ENCODE measurements at places on chromosomes 5 and 9. TPM values are rescaled to one million over a fixed set of nuclear protein-coding genes. Genes with fewer than 3 reads are reported as not detected.

DNA sequence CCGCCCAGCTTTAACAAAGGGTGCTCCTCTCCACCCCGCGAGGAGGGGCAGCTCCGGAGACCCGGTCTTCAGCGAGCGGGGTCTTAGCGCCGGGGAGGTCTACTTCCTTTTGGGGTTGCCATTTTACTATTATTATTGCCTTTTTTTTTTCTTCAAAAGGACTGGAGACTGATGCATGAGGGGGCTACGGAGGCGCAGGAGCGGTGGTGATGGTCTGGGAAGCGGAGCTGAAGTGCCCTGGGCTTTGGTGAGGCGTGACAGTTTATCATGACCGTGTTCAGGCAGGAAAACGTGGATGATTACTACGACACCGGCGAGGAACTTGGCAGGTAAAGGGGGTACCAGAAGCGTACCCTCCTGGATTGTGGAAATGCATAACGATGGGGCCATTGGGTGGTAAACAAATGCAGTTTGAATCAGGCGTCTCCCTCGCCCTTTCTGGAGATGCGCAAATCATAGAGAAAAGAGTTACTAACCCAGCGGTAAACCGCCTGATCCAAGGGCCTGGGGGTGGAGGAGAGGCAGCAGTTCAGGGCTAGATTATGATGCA lies 1.2 kb downstream of the DAPK1 start:
- no peak for DNase-seq

DNA sequence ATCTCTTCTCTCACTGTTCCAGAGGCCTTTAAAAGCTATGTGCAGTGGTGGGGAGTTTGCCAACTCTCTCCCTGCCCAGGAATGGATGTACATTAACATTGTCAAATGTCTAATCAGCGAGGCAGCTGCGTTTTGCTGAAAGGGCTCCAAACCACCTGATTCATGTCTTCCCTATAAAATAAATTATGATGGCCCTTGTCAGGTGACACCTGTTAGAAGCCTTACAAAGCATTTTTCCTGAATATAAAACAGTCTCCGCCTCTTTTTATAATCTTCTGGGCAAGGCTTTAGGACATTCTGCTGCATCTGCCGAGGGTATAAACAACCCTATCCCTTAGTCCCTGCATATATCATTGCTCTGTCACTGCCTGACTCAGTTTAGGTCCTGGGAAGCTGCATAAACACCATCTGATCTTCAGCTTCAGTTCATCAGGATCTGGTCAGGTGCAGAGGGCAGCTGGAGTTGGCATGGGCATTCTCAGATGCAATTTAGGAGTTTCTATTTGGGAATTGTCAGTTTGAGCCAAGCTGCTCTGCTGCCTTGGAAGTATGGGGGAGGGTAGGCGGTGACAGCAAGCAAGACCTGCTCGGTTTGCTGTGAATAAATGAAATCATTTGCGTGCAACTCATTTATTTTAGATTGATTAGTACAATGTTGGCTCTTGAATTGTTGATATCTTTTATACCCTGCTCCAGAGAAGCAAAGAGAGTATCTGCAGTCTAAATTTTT lies 103.5 kb downstream of the ACER2 start:
- no peak for DNase-seq

DNA sequence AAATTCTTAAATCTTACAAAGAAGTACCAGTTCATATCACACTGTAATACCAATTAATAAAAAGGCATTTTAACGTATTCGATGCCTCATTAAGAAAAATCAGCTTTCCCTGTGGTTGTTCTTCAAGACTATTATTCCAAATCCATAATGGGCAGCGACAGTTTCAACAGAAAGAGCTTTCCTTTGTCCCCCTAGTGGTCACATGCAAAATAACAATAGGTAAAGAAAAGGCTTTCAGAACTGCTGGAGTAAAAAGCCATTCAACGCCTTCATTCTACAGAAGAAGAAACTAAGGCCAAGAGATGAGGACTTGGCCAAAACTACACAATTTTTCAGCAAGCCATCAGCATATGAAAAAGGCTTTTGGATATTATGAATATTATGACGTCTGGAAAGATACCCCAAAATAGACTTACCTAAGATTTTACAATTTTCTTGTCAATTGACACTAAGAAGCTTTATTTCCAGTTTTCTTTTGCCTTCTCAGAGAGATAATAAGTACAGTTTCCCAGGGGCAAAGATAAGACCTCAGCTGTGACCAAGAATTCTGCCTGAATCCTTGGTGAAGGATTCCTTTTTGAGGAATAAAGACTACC lies 6.7 kb upstream of the CDH6 start:
- DNase-seq: no peak

ARL15 gene
- 74.4 TPM for total RNA-seq

DNA sequence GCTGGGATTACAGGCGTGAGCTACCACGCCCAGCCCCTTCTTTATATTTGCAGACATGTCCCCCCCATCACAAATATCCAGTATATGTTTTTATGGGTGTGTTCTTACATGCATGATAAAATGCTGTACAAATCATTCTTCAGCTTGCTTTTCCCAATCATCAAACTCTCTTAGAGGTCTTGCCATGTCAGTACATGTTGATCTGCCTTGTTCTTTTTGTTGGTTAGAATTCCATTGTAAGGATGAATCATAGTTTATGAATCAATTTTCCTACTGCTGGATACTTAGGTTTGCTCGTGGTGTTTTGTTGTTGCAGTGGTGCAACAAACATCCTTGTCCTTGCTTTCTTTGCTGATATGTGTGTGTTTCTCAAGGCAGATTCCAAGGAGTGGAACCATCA lies 79.9 kb upstream of the NEURL1B start:
- DNase-seq: no peak

DNA sequence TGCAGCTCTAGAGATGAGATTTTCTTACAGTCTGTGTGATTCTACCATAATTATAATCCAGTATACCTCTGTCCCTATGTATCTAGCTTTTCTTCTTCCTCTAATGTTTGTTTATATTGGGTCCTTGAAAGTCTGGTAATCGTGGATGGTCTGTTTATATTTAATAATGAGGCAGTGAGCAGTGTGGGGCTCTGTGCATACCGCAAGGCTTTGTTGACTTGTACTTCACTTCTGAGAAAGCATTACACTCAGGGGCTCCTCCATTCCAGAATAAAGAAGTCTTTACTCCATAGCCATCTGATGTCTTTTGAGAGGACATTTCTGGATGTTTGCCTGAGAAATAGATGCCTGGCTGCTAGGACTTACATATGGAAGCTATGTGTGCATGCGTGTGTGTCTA lies 4.5 kb upstream of the MPDZ start:
- DNase-seq: no peak

DNA sequence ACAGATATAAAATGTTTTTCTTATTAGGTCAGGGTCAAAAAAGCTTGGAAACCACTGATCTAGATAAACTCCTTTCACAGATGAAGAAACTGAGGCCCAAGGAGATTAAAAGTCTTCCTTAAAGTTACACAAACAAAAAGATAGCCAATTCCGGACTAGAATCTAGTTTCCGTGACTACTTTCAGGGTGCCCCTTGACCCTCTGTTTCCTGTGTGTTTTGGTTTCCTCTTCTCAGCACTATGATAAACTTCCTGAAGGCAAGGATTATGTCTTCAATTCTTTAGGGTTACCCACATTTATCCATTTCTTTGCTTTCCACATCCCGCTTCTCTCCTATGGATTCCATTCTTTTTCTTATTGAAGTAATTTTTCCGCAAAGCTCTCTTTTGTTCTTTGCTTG lies 83.1 kb downstream of the ADAMTS12 start:
- no peak for DNase-seq

DNA sequence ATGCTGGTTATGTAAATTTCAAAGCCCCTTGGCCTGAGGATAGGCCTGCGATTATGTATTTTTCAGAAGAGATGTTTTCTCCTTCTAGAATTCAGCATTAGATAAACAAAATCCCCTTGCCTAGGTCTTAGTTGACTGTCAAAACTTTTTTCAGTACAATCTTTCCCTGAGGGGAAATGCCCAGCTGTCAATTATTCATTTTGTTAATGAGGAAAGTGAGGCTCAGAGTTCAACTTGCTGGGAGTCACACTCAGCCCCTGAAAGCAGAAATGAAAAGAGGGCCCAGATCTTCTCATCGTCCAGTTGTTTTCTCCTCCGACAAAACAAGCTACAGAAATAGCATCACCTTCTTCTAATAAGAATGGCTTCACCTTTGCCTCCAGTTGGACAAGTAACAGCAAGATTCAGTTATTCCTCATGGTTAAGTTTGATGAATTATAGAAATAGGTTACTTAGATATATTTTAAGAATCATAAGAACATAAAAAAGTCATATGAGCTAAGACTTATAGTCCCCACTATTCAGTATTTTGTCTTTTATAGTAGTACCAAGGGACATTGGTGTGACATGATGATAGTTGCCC lies 627.1 kb upstream of the WWC1 start:
- no peak for DNase-seq

SHLD3 gene
- total RNA-seq: 2.0 TPM

PCDHA9 gene
- total RNA-seq: 0.25 TPM

GRCh38 chr9:113738893-113739604 lies 137.1 kb upstream of the ZNF618 start:
- peak; percentile 37 for DNase-seq

- DNase-seq: no peak
Observed at GRCh38 chr5:79508354-79508753, 5.6 kb downstream of the HOMER1 start.

QRFP gene
- not detected for total RNA-seq

DNA sequence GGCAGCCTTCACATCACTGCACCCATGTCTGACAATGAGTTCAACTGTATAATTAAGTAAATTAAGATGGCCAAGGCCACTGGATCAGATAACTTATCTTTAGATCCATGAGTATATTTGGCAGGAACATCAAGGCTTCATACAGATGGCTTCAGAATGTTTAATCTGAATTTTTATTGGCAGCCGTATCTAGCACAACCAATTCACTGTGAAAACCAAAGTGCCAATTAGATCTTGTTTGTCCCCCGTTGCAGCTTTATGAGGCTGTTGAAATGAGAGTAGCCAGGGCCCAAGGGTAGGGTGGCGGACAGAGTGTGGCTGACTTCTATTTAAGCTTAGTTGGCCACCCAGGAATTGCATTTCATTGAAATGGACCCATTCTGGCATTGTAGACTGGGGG lies 137.7 kb downstream of the SYK start:
- no peak for DNase-seq

DNA sequence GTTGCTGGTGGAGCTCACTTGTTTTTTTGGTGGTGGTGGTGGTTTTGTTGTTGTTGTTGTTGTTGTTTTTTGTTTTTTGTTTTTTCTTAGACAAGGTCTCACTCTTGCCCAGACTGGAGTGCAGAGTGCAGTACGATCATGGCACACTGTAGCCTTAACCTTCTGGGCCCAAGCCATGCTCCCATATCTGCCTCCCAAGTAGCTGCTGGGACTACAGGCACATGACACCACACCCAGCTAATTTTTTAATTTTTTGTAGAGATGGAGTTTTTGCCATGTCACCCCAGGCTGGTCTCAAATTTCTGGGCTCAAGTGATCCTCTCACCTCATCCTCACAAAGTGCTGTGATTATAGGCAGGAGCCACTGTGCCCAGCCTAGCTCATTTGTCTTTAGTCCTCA lies 53.5 kb downstream of the NUP214 start:
- no peak for DNase-seq

GRCh38 chr5:1503241-1504068 lies 20.3 kb downstream of the LPCAT1 start:
- DNase-seq: no peak

GRCh38 chr5:35182910-35183535 lies 47.3 kb downstream of the PRLR start:
- no peak for DNase-seq

Measured in vagina (tissue), 2 donors.